ENCODE measurements at places on chromosomes 5 and 9. TPM values are rescaled to one million over a fixed set of nuclear protein-coding genes. Genes with fewer than 3 reads are reported as not detected.

The CARD9 gene
- total RNA-seq = not detected

The PPIC gene
- total RNA-seq = 48.2 TPM

The NTRK2 gene
- 0.20 TPM for total RNA-seq

The CENPP gene
- 17.8 TPM for total RNA-seq

The GDA gene
- 0.20 TPM for total RNA-seq

The CCDC192 gene
- not detected for total RNA-seq

The TTC1 gene
- total RNA-seq = 46.9 TPM

The NUDT12 gene
- 12.0 TPM for total RNA-seq

The BTNL8 gene
- 0.12 TPM for total RNA-seq

The CREB3 gene
- total RNA-seq = 68.4 TPM

The CEMIP2 gene
- total RNA-seq = 26.3 TPM

The SGCD gene
- 5.7 TPM for total RNA-seq

The ELL2 gene
- total RNA-seq = 19.8 TPM

The ENG gene
- 32.1 TPM for total RNA-seq

The PALM2AKAP2 gene
- total RNA-seq = 31.7 TPM

The C5orf46 gene
- 0.36 TPM for total RNA-seq

The ALDH1A1 gene
- not detected for total RNA-seq

The EGFLAM gene
- total RNA-seq = 0.12 TPM

The PIP5KL1 gene
- 0.24 TPM for total RNA-seq

The GLRA1 gene
- not detected for total RNA-seq

The ADAMTS16 gene
- 3.4 TPM for total RNA-seq

The NEUROG1 gene
- not detected for total RNA-seq

The ST6GALNAC6 gene
- total RNA-seq = 15.7 TPM

The ADRB2 gene
- 0.59 TPM for total RNA-seq

The WDR36 gene
- 32.8 TPM for total RNA-seq

The MZB1 gene
- not detected for total RNA-seq

The DRD1 gene
- not detected for total RNA-seq

The NR5A1 gene
- total RNA-seq = not detected

The GRK6 gene
- total RNA-seq = 26.9 TPM

The HTR4 gene
- not detected for total RNA-seq

The HMCN2 gene
- total RNA-seq = under 0.01 TPM

The ARL14EPL gene
- 0.20 TPM for total RNA-seq

The PDE8B gene
- total RNA-seq = not detected

The GRIA1 gene
- not detected for total RNA-seq

The ANKH gene
- 57.0 TPM for total RNA-seq

The HCN1 gene
- total RNA-seq = not detected

The SPINK13 gene
- total RNA-seq = not detected

The FGF10 gene
- total RNA-seq = not detected

The CREBRF gene
- 6.5 TPM for total RNA-seq

The EXOSC3 gene
- total RNA-seq = 73.7 TPM

The ZBTB5 gene
- total RNA-seq = 12.0 TPM

The RNF180 gene
- under 0.01 TPM for total RNA-seq

The CCL27 gene
- not detected for total RNA-seq

The TMEM174 gene
- not detected for total RNA-seq

The SURF1 gene
- 13.3 TPM for total RNA-seq

The FLT4 gene
- not detected for total RNA-seq

The KIAA0825 gene
- total RNA-seq = 1.5 TPM

The CACNA1B gene
- total RNA-seq = not detected

The DAB2 gene
- total RNA-seq = 19.9 TPM

The NREP gene
- 193 TPM for total RNA-seq
